NCI-H187 (cell line): ENCODE measurements at places on chromosomes 4 and X.

DNA sequence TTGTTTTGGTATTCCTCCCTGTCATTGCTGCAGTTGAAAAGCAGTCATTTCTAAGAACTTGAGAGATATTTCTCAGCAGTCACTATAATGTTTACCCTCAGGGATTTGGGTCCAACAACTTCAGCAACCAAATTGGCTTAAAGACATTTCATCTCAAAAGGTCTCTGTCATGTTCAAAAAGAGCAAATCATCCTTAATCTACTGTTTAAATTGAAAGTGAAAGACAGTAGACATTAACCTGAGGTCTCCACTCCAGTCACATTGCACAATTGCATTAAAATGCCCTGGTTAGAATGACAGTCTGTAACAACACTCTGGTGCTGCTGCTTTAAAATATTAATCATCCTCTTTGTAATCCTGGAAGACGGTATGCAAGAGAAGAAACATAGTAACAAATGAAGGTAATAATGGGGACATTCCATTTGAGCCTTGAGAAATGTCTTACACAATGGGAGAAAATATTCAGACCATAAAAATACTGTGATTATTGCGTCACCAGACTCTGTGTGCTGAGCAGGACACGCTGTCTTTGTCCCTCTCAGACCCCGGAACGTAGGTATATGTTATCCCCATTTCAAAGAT, 90.2 kb upstream of the UNC5C start:
- no peak for DNase-seq

- no peak for DNase-seq
These were observed 290.7 kb upstream of the TENM3 start for GRCh38 chr4:181952478-181952877.

GRCh38 chr4:52249581-52249980, 198.5 kb downstream of the SPATA18 start:
- no peak for DNase-seq

DNA sequence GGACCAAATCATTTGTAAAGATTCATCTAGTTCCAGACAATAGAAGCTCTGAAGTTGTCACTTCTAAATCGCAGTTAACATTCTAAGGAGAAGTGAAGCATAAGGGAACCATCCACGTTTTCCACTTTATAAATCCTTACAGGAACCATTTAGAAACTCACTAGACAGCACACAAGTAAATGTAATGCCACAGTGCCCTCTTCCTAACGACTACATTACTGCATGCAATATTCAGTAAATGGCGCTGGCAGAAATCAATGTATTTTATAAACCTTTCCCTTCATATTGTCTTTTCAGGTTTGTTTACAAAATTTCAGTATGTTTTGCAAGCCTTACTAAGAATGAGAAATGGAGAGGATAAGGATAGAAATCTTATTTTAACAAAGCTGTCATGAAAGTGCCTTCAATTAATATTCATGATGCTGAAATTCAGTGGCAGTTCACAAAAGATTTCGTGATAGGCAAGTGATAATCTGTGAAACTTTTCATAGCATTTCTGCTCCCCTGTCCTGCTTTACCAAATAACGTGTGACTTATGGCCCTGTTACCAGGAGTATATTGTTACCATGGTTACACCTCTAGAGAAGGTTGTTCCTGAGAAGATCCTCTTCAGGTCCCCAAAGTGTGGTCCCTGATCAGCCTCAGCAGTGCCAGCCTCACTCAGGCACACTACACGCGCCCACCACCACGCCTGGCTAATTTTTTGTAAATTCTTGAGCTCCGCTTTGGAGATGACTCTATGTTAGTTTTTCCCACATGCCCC, 54.2 kb downstream of the TMA16 start:
- DNase-seq = no peak

DNA sequence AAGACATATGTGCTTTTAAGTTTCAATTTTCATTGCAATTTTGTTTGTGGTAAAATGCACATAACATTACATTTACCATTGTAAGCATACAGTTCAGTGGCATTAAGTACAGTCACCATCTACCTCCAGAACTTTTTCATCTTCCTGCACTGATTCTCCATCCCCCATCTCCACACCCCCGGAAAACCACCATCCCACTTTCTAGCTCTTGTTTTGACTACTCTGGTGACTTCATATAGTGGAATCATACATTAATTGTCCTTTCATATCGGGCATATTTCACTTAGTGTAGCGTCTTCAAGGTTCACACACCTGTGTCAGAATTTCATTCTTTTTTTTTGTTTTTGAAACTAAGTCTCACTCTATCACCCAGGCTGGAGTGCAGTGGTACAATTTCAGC, 143.5 kb downstream of the GPR143 start:
- no peak for DNase-seq

GRCh38 chr4:139015948-139016471, 429 bp downstream of the NOCT start:
- DNase-seq = no peak

DNA sequence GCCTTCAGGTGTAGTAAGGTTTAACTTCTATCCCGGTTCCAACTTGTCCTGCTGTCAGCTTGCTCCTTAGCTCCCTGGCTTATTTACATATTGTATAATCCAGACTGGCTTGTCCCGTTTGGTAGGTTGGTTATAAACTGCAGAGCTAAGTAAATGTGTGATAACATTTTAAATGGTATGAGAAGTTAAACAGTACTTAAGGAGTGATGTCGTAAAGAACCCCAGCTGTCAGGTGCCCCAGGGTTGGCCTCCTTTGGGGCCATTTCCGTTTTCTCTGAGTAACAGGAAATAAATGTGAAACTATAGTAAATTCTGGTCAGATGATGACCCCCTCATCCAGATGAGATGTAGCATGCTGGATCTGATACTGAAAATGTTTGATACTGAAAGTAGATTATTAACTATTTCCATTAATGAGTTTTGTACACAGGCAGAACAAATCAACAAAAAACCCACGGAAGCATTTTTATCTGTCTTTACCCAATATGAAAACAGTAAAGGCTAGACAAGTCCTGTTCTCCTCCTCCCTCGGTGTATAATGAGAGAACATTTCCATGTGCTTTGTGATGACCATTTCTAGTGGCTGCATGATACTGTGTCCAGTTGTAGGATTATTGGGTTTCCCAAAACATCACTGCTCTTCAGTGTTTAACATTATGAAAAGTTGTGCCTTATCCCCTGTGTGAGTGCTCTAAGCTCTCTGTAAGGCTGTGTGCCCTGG, 22.4 kb downstream of the GAB1 start:
- DNase-seq = no peak

DNA sequence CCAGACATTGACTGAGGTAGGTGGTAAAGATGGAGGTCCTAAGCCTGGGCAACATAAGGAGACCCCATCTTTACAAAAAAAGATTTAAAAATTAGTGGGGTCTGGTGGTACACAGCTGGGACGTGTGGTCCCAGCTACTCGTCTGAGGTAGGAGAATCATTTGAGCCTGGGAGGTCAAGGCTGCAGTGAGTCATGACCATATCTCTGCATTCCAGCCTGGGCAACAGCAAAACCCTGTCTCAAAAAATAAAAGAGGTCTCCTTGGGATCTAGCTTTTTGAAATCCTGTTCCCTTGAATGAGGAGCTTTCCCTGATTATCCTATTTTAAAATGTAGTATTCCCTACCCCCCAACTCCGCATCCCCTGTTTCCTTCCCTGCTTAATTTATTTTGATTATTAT, 78.7 kb upstream of the OGT start:
- DNase-seq = no peak

DNA sequence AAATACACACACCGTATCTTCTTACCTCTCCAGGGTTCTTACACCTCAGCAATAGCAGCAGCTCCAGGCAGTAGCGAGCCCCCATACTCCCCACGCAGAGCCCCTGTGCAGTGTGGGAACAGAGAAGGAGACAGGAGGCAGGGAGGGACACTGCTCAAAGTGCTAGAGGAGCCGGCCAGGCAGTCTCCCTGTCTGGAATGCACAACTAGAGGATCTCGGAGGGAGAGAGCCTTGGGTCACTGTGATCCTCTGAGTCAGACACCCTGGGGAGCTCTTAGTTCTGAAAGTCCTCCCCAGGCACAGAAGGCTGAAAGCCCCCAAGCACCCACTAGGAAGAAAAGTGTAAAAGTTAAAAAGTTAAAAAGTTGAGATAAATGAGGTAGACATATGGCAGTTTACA, 16.0 kb downstream of the AMELX start:
- no peak for DNase-seq

DNA sequence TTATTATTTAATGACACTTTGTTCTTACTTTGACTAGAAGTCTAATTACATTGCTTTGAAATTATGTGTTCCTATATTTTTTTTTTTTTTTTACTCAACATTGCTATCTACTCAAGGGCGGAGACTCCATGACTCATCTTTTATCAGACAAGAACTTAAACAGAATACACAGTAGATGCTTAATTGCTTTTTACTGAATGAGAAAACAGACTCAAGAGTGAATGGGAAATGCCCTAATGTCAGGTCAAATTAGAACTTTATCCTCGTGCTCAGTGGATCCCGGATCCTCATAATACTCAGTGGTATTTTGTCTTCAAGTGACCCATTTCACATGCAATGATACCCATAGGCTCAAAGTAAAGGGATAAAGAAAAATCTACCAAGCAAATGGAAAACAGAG, 954.5 kb upstream of the IGFBP7 start:
- no peak for DNase-seq

DNA sequence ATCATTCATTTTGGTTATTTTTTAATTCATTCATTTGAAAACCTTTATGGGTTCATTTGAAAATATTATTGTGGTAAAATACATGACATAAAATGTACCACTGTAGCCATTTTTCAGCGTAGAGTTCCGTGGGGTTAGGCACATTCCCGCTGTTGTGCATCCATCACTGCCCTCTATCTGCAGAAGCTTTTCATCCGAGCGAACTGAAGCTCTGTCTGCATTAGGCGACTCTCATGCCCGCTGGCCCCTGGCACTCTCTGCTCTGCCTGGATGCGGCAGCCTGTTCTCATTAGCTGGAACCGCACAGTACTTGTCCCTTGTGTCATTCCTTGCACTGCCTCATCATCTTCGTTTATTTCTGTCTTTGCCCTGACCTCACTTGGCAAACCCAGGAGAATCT, 17.5 kb downstream of the CFAP99 start:
- DNase-seq = no peak

GRCh38 chr4:27305246-27305645, 444.6 kb downstream of the STIM2 start:
- no peak for DNase-seq

- DNase-seq = no peak
These were observed 45.9 kb upstream of the PGRMC1 start for GRCh38 chrX:119190091-119190681.

DNA sequence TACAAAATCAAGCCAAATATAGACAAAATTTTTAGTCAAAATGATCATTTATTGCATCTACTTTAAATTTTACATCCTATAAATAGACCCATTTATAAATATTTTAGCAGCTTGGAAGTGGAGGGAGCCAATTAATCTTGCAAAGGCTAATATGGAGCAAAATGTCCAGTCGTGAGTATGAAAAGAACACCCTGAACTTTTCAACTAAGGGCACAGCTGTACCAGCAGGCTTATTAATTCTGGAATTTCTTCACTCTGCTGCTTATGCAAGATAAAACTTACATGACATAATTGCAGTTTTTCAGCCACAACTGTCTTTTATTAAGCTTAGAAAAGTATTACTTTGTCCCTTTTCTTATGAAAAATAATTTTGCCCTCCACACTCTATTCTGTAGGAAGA, 22.9 kb upstream of the USP53 start:
- DNase-seq = no peak

- peak; percentile 5 for DNase-seq
These were observed 1.3 kb upstream of the CITED1 start for GRCh38 chrX:72306851-72307645.

GRCh38 chr4:76951672-76952010, 2.1 kb downstream of the SEPTIN11 start:
- DNase-seq = no peak

DNA sequence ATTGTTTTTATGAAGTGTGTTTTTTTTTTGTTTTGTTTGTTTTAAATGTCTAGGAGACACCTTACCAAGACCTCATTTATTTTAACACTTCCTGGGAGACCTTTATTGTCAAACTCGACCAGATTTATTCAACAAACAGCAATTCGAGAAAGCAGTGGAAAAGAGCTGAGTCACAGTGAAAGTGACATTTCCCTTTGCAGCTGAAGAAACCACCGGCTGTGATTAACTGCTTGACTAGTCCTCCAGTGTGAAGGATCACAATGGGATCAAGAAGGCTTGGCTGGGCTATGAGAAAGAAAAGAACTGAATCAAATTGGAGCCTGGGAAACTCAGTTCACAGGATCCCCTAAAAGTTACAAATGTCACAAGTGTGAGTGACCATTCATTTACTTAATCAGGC, 11.9 kb upstream of the ADH7 start:
- no peak for DNase-seq

GRCh38 chr4:119937746-119938145, 128.9 kb downstream of the MAD2L1 start:
- DNase-seq = no peak

DNA sequence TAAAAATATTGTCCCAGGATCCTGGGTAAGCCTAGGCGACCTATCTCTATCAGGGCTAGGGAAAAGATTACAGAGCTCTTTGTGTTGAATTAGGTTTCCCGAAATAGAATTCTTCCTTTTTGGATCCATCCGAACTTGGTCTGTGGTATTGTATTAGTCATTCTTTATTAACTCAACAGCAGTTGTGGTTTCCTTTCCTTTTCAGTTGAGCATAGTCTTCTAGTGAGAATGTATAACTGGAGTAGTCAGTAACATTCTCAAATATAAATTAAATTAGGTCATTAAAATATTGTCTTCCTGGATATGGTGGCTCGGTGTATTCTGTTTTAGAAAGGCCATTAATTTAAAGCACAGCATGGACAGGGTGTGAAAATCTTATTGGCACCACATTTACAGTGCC, 520.4 kb downstream of the NLGN4X start:
- DNase-seq = no peak

DNA sequence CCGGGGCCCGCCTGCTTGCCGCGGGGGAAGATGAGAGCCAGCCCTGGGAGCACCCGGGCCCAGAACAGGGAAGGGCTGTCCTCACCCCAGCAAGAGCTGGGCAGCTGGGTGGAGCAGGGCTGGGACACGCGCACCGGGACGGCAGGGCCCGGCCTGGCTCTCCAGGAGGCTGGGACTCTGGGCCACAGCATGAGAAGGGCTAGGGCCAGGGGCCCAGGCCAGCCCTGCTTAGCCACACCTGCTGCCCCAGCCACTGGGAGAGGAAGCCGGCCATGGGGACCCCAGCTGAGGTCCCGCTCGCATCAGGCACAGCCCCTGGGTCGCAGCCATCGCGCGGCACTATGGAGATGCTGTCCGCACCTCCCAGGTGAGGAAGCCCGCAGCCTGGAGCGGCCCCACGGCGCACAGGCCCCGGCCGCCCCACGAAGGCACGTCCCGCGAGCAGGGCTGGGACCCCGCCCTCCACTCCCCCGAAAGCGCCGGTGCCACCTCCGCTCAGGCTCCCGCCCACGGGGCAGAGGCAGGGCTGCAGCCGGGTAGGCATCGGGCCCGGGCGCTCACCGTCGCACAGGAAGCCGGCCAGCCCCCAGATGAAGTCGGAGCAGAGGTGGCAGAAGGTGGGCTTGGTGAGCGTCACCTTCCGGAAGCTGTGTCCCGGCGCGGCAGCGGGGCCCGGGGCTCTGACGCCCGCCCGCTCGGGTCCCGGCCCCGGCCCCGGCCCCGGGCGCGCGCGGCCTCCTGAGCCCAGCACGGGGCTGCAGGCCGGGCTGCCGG, 531 bp downstream of the DGKQ start:
- DNase-seq = no peak
